ENCODE measurements at places on chromosomes 1 and 21.
A peak's percentile ranks its signal among the peaks of the same experiment; 100 is the strongest.

DNA sequence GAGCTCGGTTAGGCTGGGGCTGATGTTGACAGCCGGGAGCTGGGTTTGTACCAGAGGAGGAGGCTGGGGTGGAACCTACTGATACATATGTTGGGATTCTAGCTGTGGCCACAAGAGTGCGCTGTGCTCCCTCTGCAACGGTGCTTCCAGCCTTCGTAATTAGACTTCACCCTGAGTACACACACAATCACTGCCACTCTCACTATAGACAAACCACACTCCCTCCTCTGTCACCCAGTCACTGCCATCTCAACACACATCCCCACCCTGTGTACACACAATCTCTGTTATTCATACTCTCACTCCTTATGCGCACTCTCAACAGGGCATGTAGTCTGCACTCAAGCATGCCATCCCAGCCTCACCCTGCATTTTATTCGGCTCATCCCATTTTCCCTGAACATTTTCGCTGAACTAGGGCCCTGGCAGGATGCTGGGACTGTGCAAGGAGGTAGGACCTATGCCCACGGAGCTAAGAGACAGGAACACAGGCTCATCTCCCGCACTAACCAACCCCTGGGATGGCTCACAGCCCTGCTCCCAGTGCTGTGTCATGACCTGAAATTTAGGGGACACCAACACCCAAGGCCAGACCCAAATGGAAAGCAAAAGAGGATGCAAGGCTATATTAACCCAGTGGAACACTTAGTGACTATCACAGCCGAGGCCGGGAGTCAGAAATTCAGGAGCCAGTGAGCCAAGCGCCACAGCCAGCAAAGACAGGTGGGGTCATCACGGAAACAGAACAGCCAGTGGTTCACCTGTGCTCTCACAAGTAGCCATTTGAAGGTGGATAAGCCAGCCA is 5.7 kb downstream of the GJB3 start:
- peak; percentile 48 for DNase-seq

- DNase-seq: no peak
Observed at GRCh38 chr1:61752921-61753389, 10.7 kb downstream of the PATJ start.

GRCh38 chr1:94719926-94720793 is 100.0 kb upstream of the SLC44A3 start:
- DNase-seq: no peak

- DNase-seq: no peak
Observed at GRCh38 chr1:230270185-230270558, 156.0 kb downstream of the PGBD5 start.

DNA sequence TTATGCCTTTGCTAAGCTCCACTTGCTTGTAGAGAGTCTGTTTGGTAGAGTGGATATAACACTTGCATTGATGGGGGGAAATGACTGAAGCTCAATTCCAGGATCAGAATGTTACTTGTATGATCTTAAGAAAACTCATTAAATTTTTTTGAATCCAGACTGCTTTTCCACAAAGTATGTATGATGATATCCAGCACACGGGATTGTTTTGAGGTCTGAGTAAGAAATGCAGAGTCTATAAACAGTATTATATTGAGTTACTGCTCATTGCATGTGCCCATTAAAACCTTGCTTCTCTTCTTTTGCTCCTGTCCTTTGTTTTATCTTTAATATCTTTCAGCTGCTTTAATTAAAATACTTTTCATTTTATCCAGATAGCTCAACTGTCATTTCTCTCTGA is 570.4 kb upstream of the ZRANB2 start:
- DNase-seq: no peak

- no peak for DNase-seq
Observed at GRCh38 chr21:44499211-44499560, 40.8 kb downstream of the KRTAP10-1 start.

DNA sequence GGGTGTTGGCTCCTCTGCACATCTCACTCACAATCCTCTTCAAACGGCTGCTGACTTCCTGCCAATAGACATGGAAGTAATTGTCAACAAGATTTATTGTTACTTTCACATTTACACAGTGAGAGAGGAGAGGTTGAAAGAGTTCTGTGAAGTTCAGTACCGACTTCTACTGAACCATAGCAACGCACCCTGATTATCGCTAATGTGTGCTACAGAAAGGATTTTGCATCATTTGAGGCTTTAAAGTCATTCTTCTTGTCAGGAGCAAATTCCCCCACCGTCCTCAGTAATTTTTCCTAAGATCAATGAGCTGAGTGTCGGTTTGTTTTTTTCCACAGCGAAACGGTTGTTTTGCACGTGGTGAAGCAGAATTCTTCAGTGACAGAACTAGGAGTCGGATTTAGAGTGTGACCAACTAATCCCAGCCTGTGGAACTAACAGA is 361.0 kb downstream of the ADGRL2 start:
- DNase-seq: no peak

DNA sequence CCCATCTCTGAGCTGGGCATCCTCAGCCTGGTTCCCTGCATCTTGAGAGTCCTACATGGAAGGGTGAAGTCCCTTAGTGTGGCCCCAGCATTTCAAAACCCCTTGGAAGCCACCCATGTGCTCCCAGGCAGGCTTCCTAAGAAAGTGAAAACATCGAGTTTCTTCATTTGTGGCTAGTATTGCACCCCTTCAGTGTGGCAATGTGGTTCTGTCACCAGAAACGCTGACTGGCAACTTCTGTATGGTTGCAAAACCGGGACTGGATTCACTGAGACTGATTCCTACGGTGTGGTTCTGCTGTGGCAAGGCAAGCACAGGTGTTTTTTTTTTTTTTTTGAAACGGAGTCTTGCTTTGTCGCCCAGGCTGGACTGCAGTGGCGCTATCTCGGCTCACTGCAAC is 9.0 kb upstream of the IFNGR2 start:
- no peak for DNase-seq

GRCh38 chr1:211566431-211567025 is 12.4 kb downstream of the SLC30A1 start:
- no peak for DNase-seq

DNA sequence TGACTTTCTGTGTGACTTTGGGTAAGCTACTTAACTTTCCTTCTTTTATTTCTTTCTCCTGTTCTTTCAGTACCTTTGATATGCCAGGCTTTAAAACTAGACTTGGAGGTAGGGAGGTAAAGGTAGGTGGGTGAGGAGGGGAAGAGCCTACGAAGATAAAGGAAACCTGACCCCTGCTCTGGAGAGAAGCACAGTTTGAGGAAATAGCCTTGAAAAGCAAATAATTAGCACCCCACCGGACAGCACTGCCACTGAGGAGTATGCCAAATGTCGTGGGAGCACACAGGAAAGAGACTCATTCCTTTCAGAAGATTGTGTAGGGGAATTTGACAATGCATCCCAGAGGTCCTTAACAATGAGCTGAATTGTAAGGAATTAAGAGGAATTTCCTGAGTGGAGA is 65.2 kb upstream of the SPAG17 start:
- DNase-seq: no peak

DNA sequence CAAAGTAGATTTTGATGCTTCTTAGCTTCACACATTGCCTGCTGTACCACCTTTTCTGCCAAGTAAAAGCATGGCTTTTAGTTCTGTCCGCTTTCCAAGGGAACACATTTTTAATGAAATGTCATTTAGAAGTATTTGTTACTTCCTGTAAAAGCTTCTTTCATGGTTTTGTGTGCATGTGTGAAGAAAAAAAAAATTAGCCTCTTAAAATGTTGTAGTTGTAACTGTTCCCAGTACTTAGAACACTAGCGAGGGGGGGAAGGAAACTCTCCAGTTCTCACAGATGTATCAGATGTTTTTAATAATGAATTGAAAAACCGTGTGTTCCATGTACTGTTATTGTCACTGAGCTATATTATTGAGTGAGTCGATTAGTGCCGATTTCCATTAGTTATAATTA is 568.3 kb upstream of the ADGRL2 start:
- DNase-seq: no peak

DNA sequence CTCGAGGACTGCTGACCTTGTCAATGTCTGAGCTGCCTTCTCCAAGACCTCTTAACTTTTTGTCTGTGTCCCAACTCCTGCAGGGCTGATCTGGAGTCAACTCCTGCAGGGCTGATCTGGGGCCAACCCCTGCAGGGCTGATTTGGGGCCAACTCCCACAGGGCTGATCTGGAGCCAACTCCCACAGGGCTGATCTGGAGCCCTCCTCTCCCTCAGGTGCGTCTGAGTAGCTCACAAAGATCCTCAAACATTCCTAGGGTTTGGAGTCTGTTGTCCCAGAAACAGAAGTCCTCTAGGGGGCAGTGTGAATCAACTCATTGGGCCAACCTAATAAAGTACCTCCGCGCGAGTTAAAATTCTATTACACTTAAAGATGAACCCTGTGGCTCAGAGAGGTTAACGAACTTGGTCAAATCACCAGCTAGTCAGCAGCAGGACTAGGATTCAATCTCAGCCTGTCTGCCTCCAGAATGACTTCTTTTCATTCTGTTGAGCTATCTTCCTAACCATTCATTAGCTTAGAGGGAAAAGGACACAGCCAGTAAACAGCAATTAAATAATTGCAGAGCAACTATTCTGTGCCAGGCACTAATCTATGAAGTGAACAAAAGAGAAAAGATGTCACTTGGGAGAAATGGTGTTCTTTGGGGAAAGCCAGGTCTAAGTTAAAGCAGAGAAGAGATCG is 17.2 kb upstream of the RLF start:
- DNase-seq: peak; percentile 66

- DNase-seq: peak; percentile 2
Observed at GRCh38 chr1:219120624-219121544, 52.8 kb upstream of the LYPLAL1 start.
